ENCODE measurements at places on chromosomes 1 and 21. TPM values are rescaled to one million over a fixed set of nuclear protein-coding genes. Genes with fewer than 3 reads are reported as not detected.
A peak's percentile ranks its signal among the peaks of the same experiment; 100 is the strongest.

DNA sequence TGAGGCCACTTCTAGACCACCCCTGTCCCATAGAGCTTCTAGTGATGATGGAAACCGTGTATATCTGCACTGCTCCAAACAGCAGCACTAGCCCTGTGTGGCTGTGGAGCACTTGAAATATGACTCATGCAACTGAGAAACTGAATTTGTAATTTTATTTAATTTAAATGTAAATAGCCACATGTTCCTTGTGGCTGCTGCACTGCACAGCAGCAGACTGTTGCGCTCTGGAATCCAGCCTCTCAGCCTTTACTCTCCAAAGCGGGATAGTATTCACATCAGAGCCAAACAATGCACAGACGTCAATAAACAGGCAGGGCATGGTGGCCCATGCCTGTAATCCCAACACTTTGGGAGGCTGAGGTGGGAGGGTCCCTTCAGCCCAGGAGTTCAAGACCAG is 12.0 kb downstream of the CAPN2 start:
- DNase-seq: no peak
- H3K36me3 ChIP-seq: peaks cover 72% of the 10 kb centered on the region
- H3K4me3 ChIP-seq: no peak overlapping the region
- no peak overlapping the region for H3K27ac ChIP-seq
- H3K27me3 ChIP-seq: no peaks in the 10 kb centered on the region

DNA sequence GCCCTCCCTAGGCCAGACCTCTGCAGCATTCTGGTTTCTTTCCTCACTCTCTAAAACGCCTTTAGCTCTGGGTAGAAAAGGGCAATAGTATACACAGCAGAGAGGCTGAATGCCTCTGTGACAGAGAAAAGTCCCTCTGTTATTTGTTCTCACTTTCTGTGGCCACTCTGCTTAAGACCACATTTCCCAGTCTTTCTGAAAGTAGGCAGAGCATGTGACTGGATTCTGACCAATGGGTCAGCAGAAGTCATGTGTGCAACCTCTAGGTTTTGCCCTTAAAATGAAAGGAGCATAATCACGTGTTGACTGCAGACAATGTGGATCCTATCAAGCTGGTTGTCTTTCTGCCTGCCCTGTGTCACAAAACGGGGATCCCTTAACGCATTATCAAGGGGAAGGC is 79.7 kb upstream of the MARK1 start:
- no peaks in the 10 kb centered on the region for H3K36me3 ChIP-seq
- DNase-seq: no peak
- no peak overlapping the region for H3K4me3 ChIP-seq

- H3K4me1 ChIP-seq: no peaks in the 10 kb centered on the region
- DNase-seq: no peak
- no peak overlapping the region for H3K27ac ChIP-seq
- no peak overlapping the region for H3K4me3 ChIP-seq
Measured at GRCh38 chr1:78884685-78885452, 121.7 kb downstream of the ADGRL4 start.

DNA sequence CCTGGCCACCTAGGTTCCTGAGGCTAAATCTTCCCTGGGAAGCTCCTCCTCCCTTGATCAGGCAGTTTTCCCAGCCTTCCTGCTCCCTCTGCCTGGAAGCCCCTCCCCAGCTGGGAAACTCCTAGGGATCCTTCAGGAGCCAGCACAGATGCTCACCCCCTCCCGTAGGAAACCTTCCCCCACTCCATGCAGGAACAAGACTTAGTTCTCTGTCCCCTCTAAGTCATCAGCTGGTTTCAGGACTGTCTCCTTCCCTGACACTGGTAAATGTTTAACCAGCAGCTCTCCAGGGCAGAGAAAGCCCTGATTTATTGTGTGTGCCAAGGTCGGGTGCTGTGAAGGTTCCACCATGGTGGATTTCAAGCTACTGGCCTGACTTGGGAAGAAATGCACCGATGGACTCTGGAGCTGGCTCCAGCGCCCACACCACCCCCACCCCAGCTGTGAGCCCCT is 25.0 kb downstream of the TTC39A start:
- no peaks in the 10 kb centered on the region for H3K27me3 ChIP-seq
- no peak overlapping the region for H3K4me3 ChIP-seq
- H3K4me1 ChIP-seq: 0 out of 2 replicates have a peak, but pooled peaks cover 6% of the 10 kb centered on the region
- no peak for DNase-seq

DNA sequence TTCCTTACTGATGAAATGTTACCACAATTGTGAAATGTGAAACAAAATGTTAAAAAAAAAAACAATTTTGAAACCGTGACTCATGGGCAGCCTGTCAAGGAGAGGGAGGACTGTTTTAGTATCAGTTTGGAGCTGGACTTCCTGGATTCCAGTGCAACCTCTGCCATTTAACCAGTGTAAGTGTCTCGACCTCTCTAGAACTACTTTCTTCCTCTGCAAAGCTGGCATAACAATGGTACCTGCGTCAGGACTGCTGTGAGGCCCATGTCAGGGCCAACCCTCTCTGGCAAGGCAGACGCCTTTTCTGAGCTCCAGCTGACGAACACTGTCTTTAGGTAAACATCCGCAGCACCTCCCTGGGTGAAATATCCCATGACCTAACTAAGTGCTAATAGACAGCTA is 20.9 kb downstream of the URB1 start:
- peaks cover 20% of the 10 kb centered on the region for H3K4me1 ChIP-seq
- H3K4me3 ChIP-seq: no peak overlapping the region
- DNase-seq: peak; percentile 62
- peak overlapping the region; percentile 83 for H3K27ac ChIP-seq
- no peaks in the 10 kb centered on the region for H3K27me3 ChIP-seq

DNA sequence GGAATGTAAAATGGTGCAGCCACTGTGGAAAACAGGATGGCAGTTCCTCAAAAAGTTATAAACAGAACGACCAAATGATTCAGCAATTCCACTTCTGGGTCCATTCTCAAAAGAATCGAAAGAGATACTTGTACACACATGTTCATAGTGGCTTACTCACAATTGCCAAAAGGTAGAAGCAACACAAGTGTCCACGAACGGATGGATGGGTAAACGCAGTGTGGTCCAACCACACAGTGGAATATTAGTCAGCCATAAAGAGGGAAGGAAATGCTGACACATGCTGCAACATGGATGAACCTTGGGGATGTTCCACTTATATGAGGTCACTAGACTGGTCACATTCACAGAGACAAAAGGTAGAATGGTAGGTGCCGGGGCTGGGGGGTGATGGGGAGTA is 5.3 kb downstream of the KRTAP10-1 start:
- no peaks in the 10 kb centered on the region for H3K36me3 ChIP-seq
- H3K27ac ChIP-seq: no peak overlapping the region
- DNase-seq: no peak

- no peaks in the 10 kb centered on the region for H3K27me3 ChIP-seq
- no peaks in the 10 kb centered on the region for H3K4me1 ChIP-seq
- H3K27ac ChIP-seq: no peak overlapping the region
- no peak overlapping the region for H3K4me3 ChIP-seq
- DNase-seq: no peak
- H3K36me3 ChIP-seq: peaks cover 43% of the 10 kb centered on the region
Measured at GRCh38 chr1:16393570-16394521, 26.8 kb downstream of the SZRD1 start.

GRCh38 chr1:18481921-18482701 is 1.4 kb downstream of the KLHDC7A start:
- no peak for DNase-seq
- no peaks in the 10 kb centered on the region for H3K36me3 ChIP-seq
- peaks cover 5% of the 10 kb centered on the region for H3K27me3 ChIP-seq
- no peak overlapping the region for H3K27ac ChIP-seq
- H3K4me1 ChIP-seq: peaks cover 9% of the 10 kb centered on the region

- H3K4me1 ChIP-seq: no peaks in the 10 kb centered on the region
- H3K36me3 ChIP-seq: no peaks in the 10 kb centered on the region
- H3K4me3 ChIP-seq: no peak overlapping the region
Measured at GRCh38 chr1:180611016-180611930, 20.5 kb upstream of the XPR1 start.

- DNase-seq: no peak
- no peaks in the 10 kb centered on the region for H3K27me3 ChIP-seq
- no peaks in the 10 kb centered on the region for H3K36me3 ChIP-seq
- H3K4me3 ChIP-seq: no peak overlapping the region
Measured at GRCh38 chr1:17078991-17079868, 25.4 kb upstream of the SDHB start.

TMEM81 gene
- total RNA-seq: 6.3 TPM

NBPF20 gene
- total RNA-seq: 5.2 TPM

MPL gene
- total RNA-seq: not detected

TRABD2B gene
- 0.44 TPM for total RNA-seq

Measured in PC-3 (cell line).